ENCODE measurements at places on chromosomes 12 and 14.

GRCh38 chr14:22008766-22009165 lies 335.1 kb upstream of the OR4E1 start:
- no peak for DNase-seq

GRCh38 chr14:20563971-20564370 lies 3.1 kb upstream of the RNASE9 start:
- no peak for DNase-seq

GRCh38 chr12:8589679-8590078 lies 23.0 kb downstream of the AICDA start:
- DNase-seq, result no peak

GRCh38 chr12:56014205-56014604 lies 6.6 kb upstream of the IKZF4 start:
- no peak for DNase-seq

DNA sequence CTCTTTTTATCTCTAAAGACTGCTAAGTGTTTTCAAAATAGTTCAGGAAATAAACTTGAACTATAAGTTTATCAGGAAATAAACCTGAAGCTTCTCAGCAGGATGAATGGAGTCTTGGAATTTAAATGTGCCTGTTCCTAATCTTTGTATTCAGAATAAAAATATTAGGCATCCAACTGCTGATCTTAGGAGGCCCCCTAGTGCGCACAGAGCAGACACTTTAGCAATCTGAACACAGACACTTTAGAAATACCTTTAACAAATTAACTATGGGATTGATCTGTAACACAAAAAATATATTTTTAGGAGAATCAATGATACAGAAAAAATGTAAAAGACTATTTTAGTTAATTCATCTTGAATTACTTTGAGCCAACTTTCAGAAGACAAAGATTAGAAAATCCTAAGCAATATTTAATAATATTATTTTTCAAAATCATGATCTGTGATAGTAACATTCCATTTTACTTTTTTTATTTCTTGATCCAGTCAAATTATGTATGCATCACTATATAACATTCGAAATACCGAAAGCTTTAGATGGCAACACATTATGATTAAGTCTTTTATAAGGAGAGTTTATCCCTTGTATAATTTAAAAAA lies 80.9 kb downstream of the SLC41A2 start:
- DNase-seq, result peak; percentile 35

DNA sequence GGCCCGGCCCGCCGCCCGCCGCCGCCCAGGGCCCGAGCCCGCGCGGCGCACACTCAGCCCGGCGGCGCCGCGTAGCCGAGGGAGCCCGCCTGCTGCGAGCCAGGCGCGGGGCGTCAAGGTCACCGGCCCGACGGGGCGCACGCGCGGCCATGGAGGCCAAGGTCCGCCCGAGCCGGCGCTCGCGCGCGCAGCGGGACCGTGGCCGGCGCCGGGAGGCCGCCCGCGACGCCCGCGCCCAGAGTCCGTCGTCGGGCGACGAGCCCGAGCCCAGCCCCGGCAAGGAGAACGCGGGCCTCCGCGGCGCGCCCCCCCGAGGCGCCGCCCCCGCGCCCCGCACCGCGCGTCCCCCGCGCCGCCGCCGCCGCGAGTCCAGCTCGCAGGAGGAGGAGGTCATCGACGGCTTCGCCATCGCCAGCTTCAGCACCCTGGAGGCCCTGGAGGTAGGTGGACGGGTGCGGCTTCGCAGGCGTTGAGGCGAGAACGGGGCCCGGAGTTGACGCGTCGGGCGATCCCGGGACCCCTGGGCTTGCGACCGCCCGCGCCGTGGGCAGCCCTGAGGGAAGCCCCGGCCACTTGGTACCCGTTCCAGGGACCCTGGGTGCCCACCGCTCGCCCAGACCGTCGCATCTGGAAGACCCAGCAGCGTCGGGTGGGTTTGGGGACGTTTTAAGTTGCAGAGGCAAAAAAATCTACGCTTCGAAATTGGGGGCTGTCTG lies 629 bp downstream of the FBRSL1 start:
- DNase-seq, result no peak

- DNase-seq, result peak; percentile 81
Measured at GRCh38 chr14:20624495-20625070, 16.9 kb downstream of the OR6S1 start.

DNA sequence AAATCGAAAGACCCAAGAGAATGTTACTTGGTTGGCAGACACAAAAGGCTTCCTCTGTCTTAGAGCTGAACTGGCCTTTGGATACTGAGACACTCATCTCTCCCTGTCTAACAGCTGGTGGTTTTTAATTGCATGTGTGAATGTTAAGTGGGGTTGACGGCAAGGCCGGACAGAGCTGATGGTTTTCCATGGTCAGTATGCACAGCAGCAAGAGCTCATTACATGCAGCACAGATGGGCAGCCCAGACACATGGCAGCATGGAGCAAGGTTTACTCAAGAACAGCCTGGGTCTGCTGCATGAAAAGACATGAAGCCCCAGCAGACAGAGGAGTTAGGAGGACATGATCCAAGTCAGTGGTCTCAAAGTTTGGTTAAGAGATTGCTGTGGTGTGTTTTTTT lies 27.8 kb upstream of the CACNA2D4 start:
- no peak for DNase-seq

GRCh38 chr14:104864267-104865080 lies 594 bp upstream of the CEP170B start:
- no peak for DNase-seq

GRCh38 chr14:93792391-93792790 lies 4.1 kb upstream of the PRIMA1 start:
- no peak for DNase-seq

- DNase-seq, result no peak
Measured at GRCh38 chr14:100728962-100729361, 2.3 kb downstream of the DLK1 start.

- DNase-seq, result no peak
Measured at GRCh38 chr12:110371408-110372055, 32.0 kb downstream of the ANAPC7 start.

DNA sequence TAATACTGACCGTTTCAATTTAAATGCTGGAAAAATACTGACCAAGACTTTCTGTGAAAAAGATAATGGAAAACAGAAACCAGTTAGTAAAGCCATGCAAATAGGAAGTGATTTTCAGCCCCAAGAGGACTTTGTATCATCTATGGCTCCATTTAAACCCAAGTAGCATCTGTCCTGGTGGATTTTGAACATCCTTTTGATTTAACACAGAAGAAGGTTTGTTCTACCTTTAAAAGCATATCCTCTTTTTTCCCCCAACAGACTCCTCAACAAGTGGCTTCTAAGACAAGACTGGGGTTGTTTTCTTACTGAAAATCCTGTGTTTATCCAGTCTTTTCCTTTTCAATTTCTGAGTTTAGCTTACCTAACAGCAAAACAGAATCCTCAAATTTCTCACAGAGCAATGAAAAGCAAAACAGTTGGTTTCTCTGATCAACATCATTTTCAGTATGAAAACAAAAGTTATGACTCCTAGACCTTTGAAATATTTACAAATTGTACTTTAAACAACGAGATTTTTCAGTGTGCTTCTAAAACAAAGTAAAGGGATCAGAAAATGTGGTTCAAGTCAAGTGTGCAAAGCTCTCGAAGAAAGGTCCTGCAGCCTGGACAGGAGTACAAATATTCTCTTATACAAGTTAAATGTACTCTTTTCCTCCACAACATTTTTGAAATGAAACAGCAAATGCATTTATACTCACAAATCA lies 2.9 kb downstream of the PHLDA1 start:
- DNase-seq, result peak; percentile 30

- DNase-seq, result peak; percentile 19
Measured at GRCh38 chr12:124747426-124748161, 116.1 kb downstream of the SCARB1 start.

DNA sequence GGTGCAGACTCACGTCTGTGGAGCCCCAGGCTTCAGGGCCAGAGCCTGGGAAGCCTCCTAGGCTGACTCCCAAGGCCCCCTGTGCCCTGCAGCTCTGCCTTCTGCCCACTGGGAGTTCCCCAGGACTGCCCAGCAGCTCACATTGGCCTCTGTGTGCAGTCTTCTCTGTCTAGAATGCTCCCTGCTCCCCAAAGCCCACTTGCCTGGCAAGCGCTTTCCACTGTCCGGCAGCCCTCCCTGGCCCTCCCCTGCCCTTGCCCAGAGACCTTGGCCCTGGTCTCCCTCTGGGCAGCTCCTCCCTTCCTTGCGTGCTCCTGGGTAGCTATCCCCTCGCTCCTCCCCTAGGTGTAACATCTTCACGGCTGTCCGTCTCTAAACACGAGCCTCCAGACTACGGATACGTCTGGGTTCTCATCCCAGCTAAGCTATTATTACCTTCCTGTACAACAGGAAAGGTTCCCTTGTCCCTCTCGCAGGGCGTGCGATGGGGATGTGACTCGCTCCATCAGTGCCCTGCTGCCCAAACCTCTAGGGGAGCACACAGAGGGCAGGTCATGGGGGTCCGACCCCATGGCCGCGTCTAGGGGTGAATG lies 325.5 kb upstream of the RTL1 start:
- DNase-seq, result peak; percentile 0

- no peak for DNase-seq
Measured at GRCh38 chr12:65535946-65536345, 257.5 kb downstream of the MSRB3 start.

GRCh38 chr12:125399489-125399888 lies 334.3 kb downstream of the AACS start:
- no peak for DNase-seq

DNA sequence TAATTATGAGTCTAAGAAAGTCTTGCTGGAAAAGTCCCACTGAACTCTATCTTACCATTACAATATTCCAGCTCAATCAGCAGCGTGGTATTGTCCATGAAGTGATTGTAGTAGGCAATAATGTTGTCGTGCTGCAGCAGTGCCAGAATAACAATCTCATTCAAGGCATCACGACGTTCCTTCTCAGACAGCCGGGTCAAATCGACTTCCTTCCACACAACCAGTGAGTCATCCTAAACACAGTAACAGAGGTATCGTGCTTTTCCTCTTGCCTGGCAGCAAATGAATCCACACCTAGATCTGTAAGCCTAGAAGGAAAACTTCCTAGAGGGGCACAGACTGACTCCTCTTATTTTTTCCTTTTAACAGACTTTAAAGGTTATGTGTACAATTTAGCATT lies 2.9 kb downstream of the NEK9 start:
- DNase-seq, result peak; percentile 50

DNA sequence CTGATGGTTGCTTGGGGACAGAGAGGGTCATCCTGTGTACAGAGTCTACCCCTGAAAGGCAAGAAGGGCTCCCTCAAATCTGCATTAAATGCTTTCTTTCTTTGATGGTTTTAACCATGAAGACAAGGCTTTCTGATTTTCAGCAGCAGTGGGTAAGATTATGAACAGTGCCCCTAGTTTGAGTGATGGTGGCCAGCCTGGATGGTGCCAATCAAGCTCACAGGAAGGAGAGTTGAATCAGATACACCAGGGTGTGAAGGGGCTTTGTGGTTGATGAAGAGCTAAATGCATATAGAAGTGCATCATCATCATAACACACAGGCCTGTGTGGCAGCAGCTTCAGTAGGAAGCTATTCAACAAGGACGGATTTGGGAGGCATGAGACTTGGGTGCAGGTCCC lies 5.7 kb downstream of the KRT85 start:
- no peak for DNase-seq

DNA sequence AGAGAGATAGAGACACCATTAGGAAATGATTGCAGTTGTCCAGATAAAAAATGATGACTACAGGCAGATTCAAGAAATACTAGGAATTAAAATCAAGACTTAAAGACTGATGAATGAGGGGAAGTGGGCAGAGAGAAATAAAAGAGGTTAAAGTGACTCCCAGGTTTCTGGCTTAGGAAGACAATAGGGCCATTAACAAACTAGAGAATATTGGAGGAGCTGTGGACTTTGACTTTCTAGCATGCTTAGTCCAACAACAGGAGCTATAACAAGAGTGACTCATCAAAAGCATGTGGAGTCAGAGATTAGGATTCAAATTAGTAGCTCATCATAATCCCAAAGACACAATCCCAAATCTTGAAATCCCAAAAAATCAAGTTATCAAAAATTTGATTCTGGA lies 101.5 kb downstream of the BMP4 start:
- no peak for DNase-seq

- no peak for DNase-seq
Measured at GRCh38 chr14:56102941-56103340, 15.3 kb upstream of the PELI2 start.

GRCh38 chr12:503111-503761 lies 43.5 kb downstream of the B4GALNT3 start:
- DNase-seq, result no peak

DNA sequence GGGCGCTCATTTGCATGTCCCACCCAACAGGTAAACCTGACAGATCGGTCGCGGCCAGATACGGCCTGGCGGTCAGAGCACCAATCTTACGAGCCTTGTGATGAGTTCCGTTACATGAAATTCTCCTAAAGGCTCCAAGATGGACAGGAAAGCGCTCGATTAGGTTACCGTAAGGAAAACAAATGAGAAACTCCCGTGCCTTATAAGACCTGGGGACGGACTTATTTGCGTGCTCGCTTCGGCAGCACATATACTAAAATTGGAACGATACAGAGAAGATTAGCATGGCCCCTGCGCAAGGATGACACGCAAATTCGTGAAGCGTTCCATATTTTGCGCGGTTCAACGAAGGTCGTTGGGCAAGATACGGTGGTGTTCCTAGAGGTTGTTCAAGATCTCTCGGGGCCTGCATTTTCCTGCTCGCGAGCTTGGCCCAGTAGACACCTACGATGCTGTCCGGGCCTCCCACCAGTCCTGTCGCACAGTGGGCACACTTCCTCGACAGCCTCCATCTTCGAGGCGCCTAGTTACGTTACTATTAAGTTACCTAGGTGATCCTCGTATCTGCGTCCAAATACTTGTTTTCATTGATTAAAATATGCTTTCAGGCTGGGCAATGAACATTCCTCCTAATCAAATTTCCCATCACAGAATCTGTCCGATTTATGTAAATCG lies at the start of gene RNU6-7:
Gene RNU6-7 (plus strand): TSS at position 230 of the 675 bp plus-strand sequence.
- peak; percentile 83 for DNase-seq

- DNase-seq, result no peak
Measured at GRCh38 chr14:44586910-44587309, 79.8 kb upstream of the FSCB start.

GRCh38 chr14:72607386-72608130 lies 286.3 kb downstream of the DPF3 start:
- DNase-seq, result no peak

DNA sequence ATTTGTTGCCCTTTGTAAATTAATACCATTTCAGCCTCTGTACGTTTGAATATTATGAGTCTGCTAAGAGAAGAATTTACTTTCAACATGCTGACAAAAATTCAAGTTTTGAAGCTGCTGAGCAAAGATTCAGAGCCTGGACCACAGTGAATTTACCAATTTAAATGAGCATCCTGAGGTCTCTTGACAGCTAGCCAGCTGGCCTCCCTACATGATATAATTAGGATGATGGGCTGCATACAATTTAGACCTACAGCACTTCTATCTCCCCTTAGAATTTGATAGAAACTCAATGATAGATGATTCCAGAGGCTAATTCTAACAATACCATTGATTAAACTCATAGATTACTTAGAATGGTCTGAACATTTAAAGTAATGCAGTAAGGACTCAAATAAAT lies 10.0 kb upstream of the EEA1 start:
- DNase-seq, result no peak
